Stimulated activated CD4-positive, alpha-beta T cell treated with anti-CD3 and anti-CD28 coated beads, Interleukin-1b, Interleukin-23, amount 100 ng/mL, for 24 hours (primary cell): ENCODE measurements at places on chromosomes 7 and 10.

- DNase-seq: no peak
These were observed 695.1 kb downstream of the GRID1 start for GRCh38 chr10:85671530-85671929.

- DNase-seq: no peak
These were observed 1.5 kb upstream of the LOXL4 start for GRCh38 chr10:98269435-98269912.

- peak; percentile 52 for DNase-seq
These were observed 8.9 kb downstream of the ANXA11 start for GRCh38 chr10:80196270-80196949.

DNA sequence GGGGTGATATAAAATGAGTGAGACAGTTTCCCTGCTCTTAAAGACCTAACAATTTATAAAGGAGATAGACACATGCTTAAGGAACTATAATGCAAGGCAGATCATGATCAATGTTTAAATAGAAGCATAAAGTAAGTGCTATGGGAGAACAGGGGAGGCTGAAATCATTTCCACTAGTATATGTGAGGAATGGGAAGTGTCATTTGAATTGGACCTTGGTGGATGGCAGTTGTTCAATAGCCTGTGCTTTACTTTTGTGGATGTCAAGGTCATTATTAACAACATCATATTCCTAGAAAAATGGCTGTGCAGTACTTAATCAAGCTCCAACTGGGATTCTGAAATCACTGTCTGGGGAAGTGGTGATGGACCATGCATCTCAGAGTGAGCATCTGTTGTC, 14.7 kb downstream of the NPY start:
- no peak for DNase-seq

DNA sequence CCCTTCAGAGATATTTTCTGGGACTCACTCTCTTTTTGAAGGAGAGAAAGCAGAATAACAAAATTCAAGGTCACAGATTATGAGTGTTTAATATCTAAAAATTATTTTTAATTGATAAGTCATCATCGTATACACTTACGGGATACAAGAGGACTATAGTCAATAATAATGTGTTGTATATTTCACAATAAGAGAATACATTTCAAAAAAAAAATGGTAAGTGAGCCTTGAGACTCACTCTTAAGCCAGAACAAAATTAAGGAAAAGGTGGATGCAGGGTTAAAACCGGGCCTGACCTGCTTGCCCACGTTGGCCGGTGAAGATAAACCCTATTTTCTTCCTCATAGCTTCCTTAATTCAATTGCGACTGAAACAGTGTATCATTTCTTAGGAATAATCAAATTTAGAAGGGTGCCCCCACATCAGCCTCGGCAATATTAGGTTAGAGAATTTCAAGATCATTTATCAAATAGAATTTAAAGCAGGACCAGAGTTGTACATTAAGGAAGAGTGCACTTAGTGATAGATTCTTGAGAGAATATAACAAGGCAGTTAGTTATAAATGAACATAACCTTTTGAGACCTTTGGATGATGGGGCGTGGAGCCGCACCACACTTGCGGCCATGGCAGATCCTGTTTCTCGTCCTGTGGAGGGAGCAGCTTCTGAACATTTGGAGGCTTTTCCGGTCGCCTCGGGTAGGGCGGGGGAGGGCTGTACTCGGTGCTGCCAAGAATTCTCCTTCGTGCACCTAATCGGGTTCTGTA, 321.8 kb downstream of the PAXIP1 start:
- DNase-seq: no peak

- DNase-seq: no peak
These were observed at the start of gene GRIFIN for GRCh38 chr7:2476298-2476697. TSS of gene GRIFIN (minus strand) at chr7:2476398. CDS start at chr7:2476383, 15 bp downstream.

- no peak for DNase-seq
These were observed 287.4 kb downstream of the SKIDA1 start for GRCh38 chr10:21238044-21238443.

DNA sequence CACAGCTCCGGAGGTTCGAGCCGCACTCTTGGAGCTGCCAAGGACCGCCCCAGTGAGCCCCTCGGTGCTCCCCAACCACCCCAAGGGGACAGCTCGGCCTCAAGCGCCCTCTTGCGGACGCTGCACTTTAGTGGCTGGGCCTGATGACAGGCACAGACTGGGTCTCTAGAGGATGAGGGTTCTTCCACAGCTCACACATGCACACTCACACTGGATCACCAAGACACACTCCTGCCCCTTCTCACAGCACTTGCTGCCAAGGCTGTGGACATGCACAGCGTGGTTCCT, 2.1 kb downstream of the RET start:
- DNase-seq: no peak

DNA sequence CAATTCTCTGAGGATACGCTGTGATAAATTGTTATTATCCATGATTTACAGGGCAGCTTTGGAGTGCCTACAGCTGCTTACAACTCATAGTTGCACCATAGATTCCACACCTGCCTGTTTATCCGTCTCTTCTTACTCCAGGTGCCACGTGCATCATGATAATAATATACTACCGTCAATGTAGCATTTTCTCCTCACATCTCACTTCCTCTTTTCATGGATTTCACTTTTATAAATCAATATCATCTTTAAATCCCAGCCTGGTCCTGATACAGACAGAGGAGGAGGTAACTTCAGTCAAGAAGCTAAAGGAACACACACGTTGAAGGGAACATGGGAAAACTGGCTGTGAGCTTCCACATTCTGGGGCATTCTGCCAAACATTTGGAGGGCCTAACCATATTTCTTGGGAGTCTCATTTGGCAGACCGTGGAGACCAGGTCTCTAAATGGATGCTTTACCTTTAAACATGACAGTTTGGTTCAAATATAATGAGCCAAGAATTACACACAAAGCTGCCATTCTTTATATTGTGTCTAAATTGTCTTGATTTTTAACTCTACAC, 2.4 kb downstream of the CH25H start:
- no peak for DNase-seq

GRCh38 chr10:129865960-129866359, 98.1 kb downstream of the EBF3 start:
- DNase-seq: no peak

GRCh38 chr7:138354066-138354465, 106.0 kb upstream of the TRIM24 start:
- DNase-seq: no peak

- DNase-seq: peak; percentile 7
These were observed 2.5 kb downstream of the ACSL5 start for GRCh38 chr10:112376396-112376790.

GRCh38 chr7:24191362-24191761, 92.6 kb upstream of the NPY start:
- no peak for DNase-seq

DNA sequence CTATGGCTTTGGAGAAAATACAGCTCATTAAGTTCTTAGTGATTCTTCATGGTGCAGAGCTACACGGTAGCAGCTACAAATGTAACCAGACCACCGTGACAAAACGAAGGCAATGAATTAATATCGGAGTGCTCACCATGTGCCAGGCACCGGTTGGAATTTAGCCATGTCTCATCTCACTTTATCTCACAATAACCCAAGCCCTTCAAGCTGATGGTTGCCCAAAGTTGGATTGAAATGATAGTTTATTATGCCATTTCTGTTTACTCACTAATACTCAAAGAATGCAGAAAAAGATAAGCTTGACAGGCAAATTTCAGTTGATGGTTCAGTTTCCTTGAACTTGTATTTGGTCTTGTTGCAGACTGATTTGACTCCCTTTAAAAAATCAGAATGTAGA, 312.6 kb downstream of the SKIDA1 start:
- no peak for DNase-seq

DNA sequence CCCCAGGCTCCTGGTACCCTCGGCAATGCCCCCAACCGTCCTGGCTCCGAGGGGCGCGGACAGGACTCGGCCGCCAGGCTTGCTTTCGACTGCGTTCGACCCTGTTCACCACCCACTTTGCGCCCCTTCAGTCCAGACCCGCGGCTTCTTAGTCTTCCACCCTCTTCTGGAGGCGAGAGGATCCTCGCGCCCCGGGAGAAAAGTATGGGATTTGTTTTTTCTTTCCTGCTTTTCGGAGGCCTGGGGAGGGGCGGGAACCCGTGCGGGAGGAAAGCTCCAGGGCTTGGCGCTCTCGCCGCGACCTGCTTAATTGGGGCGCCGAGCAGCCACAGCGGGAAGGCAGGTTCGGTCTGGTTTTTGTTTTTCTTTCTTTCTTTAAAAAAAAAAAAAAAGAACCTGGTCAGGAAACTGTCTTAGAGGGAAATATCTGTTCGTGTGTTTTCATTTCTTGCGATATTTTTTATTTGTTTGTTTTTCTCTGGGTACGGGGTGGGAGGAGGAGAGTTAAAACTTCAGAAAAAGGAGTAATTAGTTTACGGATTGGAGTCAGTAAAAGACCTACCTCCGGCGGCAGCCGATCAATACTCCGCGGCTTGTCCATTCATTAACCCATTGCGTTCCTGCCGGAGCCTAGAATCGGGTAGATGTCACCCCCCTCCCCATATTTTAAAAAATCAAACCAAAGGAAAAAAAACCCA, 1.6 kb downstream of the EMX2 start:
- no peak for DNase-seq

DNA sequence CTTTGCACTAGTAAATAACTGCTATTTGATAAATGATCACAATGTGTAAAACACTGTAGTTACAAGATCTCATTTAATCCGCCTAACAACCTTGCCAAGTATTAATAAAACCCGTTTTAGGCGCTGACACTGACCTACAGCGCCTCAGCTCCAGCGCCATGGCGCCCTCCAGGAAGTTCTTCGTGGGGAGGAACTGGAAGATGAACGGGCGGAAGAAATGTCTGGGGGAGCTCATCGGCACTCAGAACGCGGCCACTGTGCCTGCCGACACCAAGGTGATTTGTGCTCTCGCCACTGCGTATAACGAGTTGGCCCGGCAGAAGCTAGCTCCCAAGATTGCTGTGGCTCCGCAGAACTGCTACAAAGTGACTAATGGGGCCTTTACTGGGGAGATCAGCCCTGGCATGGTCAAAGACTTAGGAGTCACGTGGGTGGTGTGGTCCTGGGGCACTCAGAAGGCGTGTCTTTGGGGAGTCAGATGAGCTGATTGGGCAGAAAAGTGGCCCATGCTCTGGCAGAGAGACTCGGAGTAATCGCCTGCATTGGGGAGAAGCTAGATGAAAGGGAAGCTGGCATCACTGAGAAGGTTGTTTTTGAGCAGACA, 1.1 kb upstream of the TNPO3 start:
- DNase-seq: no peak
